ELF-1 (cell line): ENCODE measurements at places on chromosomes 6 and 20.

- no peak for DNase-seq
Observed at GRCh38 chr6:118589186-118589585, 41.1 kb downstream of the PLN start.

- no peak for DNase-seq
Observed at GRCh38 chr6:125792680-125793079, 1.9 kb downstream of the NCOA7 start.

GRCh38 chr6:30889921-30890645 is 5.8 kb downstream of the DDR1 start:
- DNase-seq, result no peak

GRCh38 chr6:22468256-22468965 is 101.0 kb upstream of the HDGFL1 start:
- DNase-seq, result no peak

DNA sequence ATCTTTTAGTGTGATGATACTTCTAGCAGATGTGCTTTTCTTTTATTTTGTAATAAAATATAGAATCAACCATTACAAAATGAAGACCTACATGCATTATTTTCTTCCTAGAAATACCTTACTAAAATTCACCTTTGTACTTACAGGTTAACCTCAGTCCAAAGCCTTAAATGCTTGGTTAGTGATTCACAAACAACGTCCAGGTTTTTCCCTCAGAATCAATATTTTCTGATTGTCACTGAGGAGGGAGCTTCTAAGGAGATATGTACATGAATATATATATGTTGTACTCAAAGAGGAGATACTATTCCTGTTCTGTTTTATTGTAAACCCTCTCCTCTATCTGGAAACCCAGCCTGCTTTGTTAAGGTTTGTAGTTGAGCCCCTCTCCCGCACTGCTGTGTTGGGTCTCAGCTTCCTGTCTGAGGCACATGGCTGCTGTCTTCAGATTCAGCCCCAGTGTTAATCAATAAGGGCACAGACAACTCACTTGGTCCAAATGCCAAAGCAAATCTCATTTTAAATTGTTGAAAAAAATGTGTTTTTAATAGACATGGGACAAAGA is 33.9 kb upstream of the HS3ST5 start:
- DNase-seq, result no peak

GRCh38 chr6:168160506-168161370 is 81.7 kb upstream of the FRMD1 start:
- no peak for DNase-seq

GRCh38 chr6:169249057-169249456 is 4.6 kb downstream of the THBS2 start:
- no peak for DNase-seq

DNA sequence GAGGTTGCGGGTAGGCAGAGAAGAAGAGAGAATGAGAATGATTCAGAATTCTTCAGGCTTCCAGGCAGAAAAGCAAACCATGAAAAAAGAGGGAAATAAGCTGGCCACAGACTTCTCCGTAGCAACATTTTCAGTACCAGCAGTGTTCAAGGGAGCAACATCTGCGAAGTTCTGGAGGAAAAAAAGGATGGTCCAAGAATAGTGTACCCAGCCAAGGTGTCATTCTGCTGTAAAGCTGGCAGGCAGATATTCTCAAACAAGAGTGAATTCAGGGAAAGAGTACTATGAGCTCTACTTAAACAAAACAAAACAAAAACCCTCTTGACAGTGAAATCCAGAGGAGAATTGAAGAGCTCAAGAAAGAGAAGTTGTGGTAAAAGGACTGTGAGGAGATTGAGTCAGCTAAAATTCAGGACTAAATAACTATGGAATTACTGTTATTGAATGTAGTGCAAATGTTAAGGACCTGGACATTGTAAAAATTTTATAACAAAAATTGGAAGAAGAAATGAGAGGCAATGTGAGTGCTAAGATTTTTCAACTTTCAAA is 86.5 kb downstream of the ATRN start:
- no peak for DNase-seq

DNA sequence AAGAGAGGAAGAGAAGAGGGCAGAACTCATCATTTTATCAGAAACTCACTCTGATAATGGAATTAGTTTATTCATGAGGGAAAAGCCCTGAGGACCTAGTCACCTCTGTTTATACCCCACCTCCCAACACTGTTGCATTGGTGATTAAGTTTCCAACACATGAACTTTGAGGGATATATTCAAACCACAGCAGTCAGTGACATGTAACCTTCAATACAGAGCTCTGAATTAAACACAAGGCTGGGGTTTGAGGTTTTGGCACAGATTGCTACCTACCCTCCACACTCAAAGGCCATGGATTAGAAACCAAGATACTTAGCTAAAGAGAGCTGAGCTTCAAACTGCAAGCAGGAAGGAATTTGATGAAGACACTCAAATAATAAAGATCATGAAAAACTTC is 48.5 kb upstream of the MOCS1 start:
- no peak for DNase-seq

GRCh38 chr20:25686081-25687067 is 10.3 kb downstream of the ZNF337 start:
- DNase-seq, result peak; percentile 30

GRCh38 chr20:43514648-43514999 is 7.1 kb downstream of the L3MBTL1 start:
- no peak for DNase-seq

DNA sequence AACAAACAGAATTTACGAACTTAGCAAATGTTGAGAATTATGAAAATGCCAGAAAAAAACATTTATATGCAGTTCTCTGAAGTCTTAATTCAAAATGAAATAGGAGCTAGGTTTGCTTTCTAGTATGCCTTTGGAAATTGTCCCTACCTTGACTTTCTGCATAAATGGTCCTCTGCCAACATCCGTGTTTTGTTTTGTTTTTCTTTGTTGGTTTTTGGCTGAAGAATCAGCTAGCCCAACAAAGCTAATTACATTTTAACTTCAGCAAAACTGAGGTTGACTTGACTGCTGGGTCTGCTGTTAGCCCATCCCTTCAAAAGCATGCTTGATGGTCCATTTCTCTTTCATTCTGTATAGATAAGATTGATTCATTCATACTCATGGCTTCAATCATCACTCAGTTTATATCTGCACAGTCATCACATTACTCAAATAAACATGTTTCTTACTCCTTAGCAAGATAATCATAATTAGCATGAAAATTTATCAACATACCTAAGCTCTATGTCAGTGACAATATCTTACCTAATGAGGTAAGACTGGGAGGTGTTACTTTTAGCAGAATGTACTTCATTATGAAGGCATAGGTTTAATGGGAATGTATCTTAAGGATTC is 76.4 kb downstream of the ADGRB3 start:
- no peak for DNase-seq

GRCh38 chr6:31547727-31548543 is 527 bp downstream of the NFKBIL1 start:
- DNase-seq, result no peak

- no peak for DNase-seq
Observed at GRCh38 chr6:132122176-132122575, 171.0 kb upstream of the CCN2 start.

DNA sequence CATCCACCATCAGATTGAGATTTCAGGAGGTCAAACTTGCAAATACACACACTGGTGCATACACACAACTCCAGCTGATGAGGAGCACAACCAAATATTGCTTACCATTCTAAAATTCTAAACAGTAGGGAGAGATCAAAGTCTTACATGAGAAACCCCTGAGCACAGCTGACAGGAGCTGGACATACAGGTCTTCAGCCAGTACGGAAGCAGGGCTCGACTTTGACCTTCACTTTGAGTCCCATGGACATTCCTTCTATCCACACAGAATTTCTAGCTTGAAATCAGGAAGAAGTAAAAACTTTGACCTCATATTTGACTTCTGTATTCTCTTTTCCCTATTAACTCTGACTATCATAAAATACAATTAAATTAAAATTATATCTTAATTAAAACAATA is 90.2 kb downstream of the PRKN start:
- DNase-seq, result no peak

GRCh38 chr6:3031857-3032640 is 32.4 kb downstream of the NQO2 start:
- DNase-seq, result no peak

DNA sequence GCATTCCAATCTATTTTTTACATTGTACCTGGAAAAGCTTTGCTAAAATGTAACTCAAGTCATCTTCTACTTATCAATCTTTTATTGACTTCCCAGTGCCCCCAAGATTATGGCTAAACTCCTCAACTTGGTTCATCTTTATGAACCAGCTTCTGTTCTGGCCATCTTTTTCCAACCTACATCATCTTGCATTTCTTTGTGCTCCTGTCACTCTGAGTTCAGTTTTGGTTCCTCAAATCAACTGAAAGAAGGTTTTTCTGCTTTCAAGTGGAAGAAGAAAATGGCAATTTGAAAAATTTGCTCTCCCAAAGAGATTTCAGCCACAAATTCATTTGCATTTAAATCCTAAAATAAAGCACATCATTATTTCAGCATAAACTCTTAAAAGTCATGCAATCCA is 41.8 kb downstream of the GPX5 start:
- DNase-seq, result no peak

DNA sequence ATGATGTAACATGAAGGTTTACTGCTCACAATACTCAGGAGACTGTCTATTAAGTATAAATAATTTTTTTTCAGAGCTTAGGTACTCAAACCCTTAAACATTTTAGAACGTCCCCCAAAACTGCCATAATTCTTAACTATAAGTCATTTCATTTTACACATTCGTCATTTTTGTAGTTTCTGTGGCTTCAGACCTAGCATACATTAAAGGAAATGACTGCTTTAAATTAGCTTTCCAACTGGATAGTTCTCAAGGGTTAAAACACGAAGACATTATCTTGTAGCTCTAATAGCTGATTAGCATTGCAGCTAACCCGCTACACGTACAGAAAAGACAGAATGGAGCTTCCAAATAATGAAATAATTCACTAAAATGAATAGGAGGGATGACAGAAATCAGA is 24.9 kb upstream of the PLN start:
- no peak for DNase-seq

GRCh38 chr6:25103603-25104002 is 167.8 kb upstream of the RIPOR2 start:
- DNase-seq, result no peak

DNA sequence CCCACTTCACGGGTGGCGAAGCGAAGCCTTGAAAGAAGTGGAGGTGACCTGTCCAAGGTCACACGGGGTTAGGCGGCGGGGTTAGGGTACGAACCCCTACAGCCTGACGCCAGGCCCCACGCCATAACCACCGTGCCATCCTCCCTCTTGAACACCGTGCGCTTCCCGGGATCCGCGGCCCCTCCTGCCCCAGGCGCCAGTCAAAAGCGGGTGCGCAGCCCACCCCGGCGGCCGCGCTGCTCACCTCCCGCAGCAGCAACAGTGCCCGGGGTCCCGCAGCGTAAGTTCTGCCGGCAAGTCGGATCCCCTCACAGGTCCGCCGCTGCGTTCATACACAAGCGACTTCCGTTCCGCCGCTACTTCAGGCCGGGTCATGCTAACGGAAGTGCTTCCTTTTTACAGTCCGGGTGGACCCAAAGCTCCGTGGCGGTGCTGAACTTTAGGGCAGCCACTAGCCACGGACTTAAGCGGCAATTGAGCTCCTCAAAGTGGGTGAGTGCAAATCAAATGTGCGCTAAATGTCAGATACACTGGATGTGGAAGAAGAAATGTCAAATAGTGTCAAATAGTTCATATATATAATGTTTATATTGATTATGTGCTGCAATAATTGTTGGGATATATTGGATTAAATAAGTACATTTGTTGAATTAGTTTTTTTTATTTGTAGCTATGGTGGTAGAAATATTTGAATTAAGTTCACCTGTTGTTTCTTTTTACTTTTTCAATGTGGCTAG is at the start of gene CDK5RAP1:
Gene CDK5RAP1, minus strand, starts transcription at position 336 of the 737 bp plus-strand sequence. CDS start 4,455 bp downstream, outside the sequence.
- DNase-seq, result peak; percentile 89

DNA sequence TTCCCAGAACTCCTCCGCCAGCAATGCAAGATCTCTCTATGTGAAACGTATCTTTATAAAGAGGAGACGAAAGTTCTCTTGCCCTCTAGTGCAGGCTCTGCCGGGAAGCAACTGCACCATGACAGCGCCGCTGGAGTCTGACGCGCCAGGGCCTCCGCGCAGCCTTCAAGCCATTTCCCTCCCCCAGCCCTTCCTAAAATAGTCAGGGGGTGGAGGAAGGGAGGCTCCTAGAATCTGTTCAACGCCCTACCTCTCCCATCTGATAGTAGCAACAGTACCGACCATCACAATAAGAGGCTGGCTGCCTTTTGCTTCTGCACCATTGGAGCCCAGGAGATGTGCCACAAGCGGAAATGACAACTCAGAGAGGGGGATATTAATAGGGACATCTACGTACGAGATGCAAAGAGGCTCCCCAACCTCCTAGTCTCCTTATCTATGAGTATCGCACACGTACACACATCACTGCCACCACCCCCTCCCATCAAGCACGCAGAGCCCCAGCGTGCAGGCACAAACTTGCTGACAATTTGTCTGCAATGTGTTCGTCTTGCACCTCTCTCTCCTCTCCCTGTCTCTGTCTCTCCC is 1.0 kb downstream of the SYNE1 start:
- peak; percentile 64 for DNase-seq

GRCh38 chr6:167300902-167301777 is 10.0 kb downstream of the UNC93A start:
- DNase-seq, result no peak

- DNase-seq, result no peak
Observed at GRCh38 chr6:156917213-156917612, 140.0 kb downstream of the ARID1B start.

DNA sequence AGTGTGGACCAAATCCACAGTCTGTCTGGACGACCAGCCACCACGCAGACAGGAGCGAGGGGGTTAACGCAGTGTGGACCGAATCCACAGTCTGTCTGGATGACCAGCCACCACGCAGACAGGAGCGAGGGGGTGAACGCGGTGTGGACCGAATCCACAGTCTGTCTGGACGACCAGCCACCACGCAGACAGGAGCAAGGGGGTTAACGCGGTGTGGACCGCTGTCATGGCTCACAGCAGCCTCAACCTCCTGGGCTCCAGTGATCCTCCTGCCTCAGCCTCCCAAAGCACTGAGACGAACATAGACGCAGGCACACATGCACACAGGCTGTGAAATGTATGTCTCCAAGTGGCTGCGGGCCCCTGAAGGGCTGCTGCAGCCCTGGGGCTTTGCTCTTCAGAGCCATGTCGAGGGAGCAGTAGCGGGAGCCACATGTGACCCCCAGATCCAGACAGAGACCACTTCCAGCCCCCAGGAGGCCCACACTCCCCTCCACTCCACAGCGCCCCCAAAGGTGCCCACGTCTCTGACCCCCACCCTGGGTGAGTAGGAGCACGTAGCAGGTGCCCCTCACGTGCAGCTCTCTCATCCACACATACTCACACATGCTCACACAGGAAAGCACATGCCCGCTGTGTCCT is 98.1 kb downstream of the YTHDF1 start:
- DNase-seq, result no peak

- DNase-seq, result no peak
Observed at GRCh38 chr6:91433660-91434534, 847.0 kb upstream of the MAP3K7 start.

GRCh38 chr20:36549628-36549941 is 8.3 kb downstream of the MYL9 start:
- DNase-seq, result no peak
